ENCODE measurements at places on chromosomes 13 and 19.
A peak's percentile ranks its signal among the peaks of the same experiment; 100 is the strongest.

- DNase-seq: no peak
Observed at GRCh38 chr13:34772881-34773280, 169.2 kb upstream of the NBEA start.

GRCh38 chr13:99331881-99332293 is 24.7 kb upstream of the GPR183 start:
- DNase-seq: no peak

- peak; percentile 19 for DNase-seq
Observed at GRCh38 chr13:25738342-25739196, 313.2 kb downstream of the SHISA2 start.

DNA sequence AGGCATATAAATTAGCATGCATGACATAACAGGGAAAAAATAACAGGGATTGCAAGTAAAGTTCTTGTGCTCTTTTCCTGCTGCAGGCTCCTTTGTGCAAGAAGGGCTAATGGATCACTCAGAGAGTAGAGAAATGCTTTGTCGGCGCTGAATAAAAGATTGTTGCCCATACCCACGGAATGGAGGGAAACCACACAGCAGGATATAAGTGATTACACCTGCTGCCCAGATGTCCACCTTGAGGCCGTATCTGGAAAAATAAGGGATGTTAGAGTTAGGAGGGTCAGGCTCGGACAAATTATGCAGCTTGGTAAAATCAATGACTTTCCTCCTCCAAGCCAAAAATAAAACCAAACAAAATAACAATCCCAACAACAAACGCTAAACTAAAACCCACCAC is 322.3 kb downstream of the DCLK1 start:
- no peak for DNase-seq

DNA sequence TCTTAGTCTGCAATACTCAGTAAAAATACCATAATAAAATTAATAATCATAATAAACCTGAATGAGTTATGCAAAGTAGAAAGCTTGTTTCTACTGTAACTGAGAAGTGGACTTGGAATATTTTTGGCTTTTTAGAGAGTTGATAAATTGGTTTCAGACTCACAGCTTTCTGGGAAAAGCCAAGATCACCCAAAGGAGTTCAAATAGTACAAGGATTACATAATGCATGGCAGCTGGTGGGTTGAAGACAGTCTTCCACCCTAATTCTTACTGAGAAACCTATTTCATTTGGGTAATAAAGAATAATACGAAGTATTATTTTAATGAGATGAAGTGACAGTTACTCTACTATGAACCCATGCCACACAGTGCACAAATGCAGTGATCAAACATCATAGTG is 139.4 kb upstream of the KLF12 start:
- DNase-seq: no peak

DNA sequence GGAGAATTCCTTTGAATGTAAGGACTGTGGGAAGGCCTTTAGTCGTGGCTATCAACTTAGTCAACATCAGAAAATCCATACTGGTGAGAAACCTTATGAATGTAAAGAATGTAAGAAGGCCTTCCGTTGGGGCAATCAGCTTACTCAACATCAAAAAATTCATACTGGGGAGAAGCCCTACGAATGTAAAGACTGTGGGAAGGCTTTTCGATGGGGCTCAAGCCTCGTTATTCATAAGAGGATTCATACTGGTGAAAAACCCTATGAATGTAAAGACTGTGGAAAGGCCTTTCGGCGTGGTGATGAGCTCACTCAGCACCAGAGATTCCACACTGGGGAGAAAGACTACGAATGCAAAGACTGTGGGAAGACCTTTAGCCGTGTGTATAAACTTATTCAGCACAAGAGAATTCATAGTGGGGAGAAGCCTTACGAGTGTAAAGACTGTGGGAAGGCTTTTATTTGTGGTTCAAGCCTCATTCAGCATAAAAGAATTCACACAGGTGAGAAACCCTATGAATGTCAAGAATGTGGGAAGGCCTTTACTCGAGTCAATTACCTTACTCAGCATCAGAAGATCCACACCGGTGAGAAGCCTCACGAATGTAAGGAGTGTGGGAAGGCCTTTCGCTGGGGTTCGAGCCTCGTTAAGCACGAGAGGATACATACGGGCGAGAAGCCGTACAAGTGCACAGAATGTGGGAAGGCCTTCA is 39.2 kb downstream of the ZNF331 start:
- DNase-seq: no peak

GRCh38 chr13:56953965-56954364 is 186.8 kb upstream of the PRR20A start:
- DNase-seq: no peak

GRCh38 chr13:80717776-80718175 is 376.9 kb upstream of the SPRY2 start:
- DNase-seq: no peak

DNA sequence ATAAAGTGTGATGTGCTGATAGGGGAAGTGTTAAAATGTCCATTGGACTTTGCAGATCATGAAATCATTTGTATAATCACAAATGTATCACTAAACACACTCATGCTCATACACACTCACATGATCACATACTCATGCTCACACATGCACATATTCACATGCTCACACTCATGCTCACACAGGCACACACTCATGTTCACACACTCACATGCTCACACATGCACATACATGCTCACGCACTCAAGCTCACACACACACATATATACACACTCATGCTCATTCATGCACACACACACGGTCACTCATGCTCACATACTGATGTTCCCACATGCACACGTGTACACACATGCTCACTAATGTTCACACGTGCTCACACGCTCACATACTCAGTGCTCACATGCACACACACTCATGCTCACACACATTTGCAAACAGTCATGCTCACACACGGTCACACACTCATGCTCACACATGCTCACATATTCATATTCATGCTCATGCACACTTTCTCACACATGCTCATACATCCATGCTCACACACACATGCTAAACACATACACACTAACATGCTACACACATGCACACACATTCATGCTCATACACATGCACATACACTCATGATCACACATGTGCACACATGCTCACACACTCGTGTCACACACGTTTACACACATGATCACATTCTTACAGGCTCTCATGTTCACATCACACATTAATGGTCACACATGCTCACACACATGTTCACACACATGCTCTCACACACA is 116.7 kb upstream of the GJB6 start:
- no peak for DNase-seq

DNA sequence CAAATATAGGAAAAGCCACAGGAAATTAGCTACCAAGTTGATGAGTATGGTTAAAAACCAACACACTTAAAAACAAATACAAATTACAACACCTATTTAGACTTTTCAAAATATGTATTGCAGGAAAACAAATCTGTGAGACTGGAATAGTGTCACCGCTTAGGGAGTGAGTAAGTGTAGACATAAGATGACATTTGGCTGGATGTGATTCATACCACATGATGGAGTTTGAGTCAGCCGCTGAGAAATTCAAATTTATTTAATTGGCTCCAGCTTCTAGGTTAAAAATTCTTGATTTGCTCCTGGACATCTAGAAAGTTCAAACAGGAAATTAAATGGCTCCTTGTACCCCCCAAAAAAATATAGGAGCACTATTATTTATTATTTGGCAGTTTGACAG is 531.7 kb downstream of the SLITRK1 start:
- DNase-seq: no peak

- no peak for DNase-seq
Observed at GRCh38 chr13:98158172-98158899, 15.4 kb downstream of the FARP1 start.

- DNase-seq: no peak
Observed at GRCh38 chr13:26784704-26785639, 24.4 kb upstream of the GPR12 start.

- DNase-seq: no peak
Observed at GRCh38 chr13:27472941-27473340, 22.6 kb upstream of the MTIF3 start.

- no peak for DNase-seq
Observed at GRCh38 chr19:47351548-47351947, 2.4 kb downstream of the DHX34 start.

GRCh38 chr19:3366753-3367627 is 607 bp downstream of the NFIC start:
- no peak for DNase-seq

DNA sequence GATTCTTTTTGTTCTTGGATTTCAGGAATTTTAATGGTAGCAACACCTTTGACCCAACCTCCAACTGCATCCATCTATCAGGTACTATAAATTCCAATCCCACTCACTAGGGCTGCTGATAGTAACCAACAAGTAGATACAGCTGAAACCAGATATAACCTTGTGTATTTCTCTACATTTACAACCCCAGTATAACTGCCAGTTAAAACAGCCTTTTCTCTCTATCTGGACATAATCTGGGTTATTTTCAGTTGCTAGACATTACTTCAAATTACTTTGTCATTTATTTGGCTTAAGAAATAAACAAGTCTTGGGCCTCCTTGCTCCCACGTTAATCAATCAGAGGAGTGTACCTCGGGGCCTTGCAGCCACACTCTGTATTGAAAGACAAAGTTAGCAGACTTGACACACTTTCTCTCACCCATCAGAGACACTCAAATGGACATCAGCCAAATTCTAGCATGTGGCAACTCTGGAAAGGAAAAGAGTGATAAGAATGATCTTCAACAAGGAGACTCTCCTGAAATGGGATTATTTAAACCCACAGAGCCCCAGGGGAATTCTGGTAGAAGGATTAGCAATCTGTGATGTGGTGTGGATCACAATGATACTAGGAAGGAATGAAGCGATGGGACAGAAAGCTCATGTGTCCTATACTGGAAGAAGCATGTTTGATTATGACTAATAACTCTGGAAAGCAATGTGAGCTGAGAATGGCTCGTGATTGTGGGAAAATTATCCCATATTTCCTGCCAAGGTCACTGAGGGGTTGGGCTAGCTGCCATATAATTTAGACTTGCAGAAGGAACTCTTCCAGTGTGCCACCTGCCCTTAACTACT is 157.5 kb downstream of the FLT1 start:
- no peak for DNase-seq

GRCh38 chr19:14555918-14556661 is 15.8 kb downstream of the NDUFB7 start:
- no peak for DNase-seq
